T-helper 2 cell (primary cell): ENCODE measurements at places on chromosomes 2 and 18.

DNA sequence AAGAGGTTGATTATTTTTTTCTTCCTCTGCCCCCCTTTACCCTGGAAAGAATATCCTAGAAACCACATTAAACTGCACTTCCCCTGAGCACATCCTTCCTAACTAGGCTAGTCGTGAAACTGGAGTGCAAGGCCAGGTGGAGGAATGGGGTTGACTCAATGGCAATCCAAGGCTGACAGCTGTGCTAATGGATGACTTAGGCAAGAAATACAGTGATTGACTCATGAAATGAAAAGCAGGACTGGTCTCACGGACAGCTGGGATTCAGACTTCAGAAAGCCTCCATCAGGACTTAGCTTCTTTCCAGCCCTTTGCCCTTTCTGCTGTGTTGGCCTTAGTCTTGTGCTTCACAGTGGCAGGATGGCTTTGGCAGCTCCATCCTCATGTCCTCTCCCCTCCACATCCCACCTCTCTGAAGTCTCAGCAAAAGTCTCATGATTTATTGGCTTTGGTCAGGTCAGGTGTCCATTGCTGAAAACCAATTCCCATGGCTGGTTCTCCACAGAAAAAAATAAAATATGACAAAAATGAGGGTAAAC is 33.8 kb downstream of the INSIG2 start:
- DNase-seq = no peak

GRCh38 chr2:201956361-201956760 is 77.3 kb upstream of the FZD7 start:
- DNase-seq = no peak

DNA sequence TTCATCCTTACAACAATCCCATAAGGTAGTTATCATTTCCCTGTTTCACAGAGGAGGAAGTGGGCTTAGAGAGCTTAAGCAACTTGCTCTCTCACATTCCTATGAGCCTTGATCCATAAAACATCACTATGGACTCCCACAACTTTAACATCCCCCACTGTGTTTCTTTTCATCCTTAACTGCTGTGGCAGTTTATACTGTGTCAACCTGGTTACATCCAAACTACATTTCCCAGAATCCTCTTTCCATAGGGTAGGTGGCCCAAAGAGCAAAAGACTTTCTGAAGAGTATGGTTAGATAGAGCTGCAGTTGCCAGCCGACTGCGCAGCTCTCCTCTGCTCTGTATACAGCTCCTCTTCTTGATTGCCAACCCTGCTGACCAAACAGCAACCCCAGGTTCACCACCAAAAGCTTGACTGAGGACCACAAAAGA is 22.5 kb downstream of the MAP3K2 start:
- DNase-seq = no peak

DNA sequence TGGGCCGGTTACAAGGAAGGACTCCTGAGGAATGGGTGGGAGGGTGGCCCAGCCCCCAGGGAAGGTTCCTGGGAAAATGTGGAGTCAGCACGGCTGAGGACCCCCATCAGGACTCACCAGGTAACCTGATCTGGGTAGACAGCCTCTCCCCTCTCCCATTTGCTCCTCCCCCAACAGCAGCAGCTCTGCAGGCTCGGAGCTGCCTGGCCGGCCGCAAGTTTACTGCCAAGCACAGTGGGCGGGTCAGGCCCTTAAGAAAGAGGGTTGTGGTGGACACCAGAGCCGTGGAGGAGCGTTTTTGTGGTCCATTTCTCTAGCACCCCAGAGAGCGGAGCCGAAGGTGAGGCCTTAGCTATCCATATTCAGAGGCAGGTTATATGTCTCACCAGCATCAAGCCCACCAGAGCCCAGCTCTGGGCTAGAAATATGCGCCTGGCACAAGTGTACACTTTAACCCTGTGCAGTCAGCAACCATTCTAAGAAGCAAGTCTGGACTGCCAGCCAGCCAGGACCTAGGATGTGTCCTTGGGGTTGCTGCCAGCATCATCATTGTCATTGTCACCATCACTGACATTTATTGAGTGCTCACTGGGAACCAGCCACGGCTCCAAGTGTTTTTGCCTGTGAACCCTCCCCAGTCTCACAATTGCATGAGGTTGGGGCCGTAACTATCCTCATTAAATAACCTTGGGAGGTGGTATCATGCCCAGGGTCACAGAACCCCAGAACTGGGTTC is 190.1 kb downstream of the KLHL29 start:
- no peak for DNase-seq

- no peak for DNase-seq
These were observed 298.2 kb upstream of the CHST9 start for GRCh38 chr18:27483276-27483675.

DNA sequence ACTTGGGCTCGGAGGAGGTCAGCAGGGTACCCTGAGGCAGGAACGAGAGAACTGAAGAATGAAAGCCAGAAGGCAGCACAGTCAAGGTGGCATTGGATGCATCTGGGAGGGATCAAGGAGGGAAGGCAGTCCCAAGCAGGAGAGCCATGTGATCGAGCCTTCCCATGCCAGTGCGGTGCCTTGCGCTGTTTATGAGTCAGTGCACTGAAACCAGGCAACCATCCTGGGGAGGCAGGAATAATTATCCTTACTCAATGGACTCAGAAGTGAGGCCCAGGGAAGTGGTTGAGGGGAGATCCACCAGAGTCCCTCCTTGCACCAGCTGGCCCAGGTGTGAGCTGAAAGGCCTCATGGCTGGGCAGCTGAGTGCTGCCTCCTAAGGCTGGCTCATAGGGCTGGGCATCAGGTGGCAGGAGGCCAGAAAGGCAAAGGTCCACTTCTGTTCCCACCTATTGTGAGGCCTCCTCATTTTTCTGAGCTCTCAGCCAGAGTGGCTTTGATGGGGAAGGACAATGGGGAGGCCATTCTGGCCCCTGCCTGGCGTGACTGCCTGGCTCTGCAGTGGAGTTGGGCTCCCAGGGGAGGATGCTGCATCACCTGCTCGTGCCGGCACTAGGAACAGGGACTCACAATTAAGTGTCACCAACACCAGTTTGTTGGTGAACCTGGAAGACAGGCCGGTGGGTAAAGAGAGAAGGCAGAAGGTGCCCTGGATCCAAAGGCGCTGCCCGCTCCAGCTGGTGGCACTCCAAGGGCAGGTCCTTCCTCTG is 82.3 kb downstream of the TFCP2L1 start:
- no peak for DNase-seq

- no peak for DNase-seq
These were observed 127.3 kb downstream of the DIS3L2 start for GRCh38 chr2:232088771-232089170.
